Stimulated activated CD8-positive, alpha-beta memory T cell treated with anti-CD3 and anti-CD28 coated beads, Interleukin-7, amount 100 ng/mL, for 1 hour (primary cell): ENCODE measurements at places on chromosomes 4 and X.

DNA sequence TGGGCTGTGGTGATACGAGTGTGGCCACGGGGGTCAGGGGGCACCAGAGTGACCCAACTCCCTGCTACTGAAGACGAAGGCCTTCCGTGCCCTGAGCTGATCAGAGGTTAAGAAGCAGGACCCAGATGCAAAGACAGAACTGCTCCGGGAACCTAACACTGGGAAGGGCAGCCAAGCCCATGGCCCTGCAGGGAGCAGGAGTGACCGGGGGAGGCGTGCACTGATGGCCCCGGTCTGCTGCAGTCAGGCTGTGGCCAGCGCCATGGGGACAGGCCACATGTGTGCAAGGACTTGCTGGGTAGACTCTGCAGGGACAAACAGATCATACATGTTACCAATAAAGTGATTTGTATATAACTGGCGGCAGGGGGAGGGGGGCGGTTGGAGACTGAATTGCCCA is 74.6 kb downstream of the ACOX3 start:
- no peak for DNase-seq

- no peak for DNase-seq
Measured at GRCh38 chrX:57565198-57565597, 26.6 kb upstream of the ZXDB start.

DNA sequence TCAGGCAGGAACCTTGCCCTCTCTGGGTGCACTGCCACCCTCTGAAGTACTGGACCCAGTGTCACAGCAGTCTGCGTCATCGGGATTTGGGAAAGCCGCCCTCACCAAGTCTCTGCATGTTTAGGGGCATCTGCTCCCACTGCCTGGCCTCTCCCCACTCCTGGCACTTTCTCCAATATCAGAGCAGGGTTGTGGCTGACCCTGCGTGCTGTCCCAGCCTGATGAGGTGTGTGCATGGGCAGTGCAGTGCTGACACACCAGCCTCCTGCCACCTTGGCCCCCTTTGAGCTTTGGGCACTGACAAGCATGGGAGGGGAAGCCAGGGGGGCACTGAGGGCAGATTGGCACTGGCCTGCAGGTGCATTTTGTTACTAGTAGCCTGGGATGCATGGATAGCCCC is 652.5 kb downstream of the GABRG1 start:
- no peak for DNase-seq

DNA sequence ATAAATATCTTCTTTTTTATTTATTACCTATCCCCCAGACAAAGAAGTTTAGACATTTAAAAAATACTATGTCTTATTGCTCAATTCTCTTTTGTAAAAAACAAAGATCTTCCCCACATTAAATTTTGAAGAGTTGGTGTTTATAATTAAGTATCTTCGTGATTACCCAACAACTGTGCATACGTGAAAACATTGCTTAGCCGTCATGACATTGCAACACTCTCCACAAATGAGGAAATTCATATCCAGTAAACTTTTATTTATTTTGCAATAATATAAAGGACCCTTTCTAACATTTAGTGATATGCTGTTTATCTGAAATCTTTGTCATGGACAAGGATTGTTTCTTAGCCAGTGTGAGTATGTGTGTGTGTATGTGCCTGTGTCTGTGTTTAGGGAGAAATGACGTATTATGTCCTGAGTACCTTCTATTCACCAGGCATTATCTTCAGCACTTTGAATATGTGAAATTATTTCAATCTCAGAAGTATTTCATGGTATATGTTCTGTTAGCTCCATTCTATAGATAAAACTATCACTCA is 26.1 kb upstream of the EREG start:
- no peak for DNase-seq

GRCh38 chr4:80172203-80172602 is 25.1 kb upstream of the PRDM8 start:
- no peak for DNase-seq

- DNase-seq, result no peak
Measured at GRCh38 chr4:89509708-89510281, 202.2 kb upstream of the GPRIN3 start.

- no peak for DNase-seq
Measured at GRCh38 chrX:107674480-107675364, 46.4 kb downstream of the PRPS1 start.

- DNase-seq, result no peak
Measured at GRCh38 chr4:126479709-126480108, 1153.0 kb upstream of the INTU start.

DNA sequence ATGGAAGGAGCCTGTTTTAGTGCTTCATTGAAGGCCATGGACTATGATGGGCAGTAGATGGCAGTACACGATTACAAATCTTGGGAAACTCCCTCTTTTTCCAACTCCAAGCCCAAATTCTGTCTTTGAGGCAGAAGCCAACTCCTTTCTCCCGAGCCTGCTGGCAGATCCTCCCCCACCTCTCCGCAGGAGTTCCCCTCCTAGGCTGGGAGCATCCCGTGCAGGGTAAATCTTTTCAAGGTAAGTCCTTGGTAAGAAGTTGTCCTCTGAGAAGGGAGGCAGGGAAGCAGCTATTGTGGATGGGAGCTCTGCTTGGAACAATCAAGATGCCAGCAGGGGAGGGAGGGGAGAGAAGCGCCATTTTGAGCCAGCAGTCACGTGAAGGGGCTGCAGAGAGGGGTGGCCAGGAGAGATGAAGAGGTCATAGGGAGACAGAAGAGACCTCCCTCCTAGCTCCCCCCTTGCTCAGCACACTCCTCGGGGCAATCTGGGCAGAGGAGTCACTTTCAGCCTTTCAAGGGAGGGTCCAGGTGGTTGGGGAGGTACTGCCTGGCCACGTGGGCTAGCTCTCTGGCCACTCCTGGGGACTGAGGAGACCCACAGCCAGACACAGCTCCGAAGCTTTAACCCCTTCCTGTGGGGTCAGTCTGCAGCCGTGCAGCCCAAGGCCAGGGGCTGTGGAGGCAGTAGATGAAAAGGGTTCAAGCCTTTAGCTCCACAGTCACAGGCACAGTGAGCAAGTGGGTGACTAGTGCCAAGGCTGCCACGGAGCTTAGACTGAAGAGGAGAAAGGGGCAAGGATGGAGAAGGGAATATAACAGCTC is 9.6 kb downstream of the CC2D2A start:
- no peak for DNase-seq

DNA sequence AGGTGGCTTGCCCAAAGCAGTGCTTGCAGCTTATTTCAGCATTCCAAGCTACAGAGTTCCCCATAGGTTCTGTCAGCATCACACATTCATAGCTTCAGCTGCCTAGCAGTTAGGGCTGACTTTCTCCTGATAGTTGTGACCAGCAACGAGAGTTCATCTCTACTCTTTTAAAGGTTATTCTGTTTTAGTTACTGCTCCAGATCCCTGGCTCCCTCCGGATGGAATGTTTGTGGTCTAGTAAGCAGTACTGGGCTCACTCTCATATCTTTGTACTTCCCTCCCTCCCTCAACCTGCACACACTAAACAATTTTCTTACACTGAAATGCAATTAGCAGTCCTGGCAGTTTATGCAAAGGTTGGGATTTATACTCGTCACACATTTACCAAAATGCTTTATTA is 43.9 kb downstream of the PTTG2 start:
- DNase-seq, result no peak

DNA sequence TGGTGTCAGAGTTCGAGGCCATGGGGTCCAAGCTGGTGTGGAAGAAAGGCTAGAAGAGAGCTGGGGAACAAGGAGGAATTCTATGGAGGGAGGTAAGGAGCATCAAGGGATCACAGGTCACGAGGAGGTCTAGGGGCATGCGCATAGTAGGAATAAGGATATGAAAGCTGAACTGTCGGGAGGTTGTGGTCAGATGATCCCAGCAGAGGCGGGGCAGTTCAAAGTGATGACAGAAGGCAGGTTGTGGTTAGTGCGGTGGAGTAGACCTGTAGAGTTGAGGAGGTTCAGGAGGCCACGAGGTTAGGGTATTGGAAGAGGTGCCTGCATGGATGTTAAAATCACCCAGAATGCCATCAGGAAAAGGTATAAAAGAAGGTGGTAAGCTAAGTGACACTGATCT is 156.3 kb downstream of the TMEM164 start:
- no peak for DNase-seq

GRCh38 chr4:127920521-127920920 is 39.8 kb downstream of the PLK4 start:
- DNase-seq, result no peak

GRCh38 chrX:67601771-67602170 is 58.0 kb downstream of the AR start:
- DNase-seq, result no peak

DNA sequence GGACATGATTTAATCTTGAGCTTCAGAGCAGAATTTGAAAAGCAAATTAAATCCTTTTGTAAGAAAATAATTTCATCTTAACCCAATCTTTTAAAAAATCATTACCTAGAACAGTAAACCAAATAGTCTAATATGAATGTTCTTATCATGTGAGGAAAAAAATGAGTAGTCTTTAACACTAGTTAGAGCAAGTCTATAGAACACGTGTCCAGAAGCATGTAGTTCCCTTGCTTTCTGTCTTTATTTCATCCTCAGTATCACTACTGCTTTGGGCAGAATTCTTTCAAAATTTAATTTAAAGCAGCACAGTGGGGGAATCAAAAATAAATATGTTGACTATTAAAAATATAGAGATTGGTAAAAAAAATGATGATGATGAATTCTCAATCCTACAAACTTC is 2.1 kb downstream of the RBM47 start:
- no peak for DNase-seq

DNA sequence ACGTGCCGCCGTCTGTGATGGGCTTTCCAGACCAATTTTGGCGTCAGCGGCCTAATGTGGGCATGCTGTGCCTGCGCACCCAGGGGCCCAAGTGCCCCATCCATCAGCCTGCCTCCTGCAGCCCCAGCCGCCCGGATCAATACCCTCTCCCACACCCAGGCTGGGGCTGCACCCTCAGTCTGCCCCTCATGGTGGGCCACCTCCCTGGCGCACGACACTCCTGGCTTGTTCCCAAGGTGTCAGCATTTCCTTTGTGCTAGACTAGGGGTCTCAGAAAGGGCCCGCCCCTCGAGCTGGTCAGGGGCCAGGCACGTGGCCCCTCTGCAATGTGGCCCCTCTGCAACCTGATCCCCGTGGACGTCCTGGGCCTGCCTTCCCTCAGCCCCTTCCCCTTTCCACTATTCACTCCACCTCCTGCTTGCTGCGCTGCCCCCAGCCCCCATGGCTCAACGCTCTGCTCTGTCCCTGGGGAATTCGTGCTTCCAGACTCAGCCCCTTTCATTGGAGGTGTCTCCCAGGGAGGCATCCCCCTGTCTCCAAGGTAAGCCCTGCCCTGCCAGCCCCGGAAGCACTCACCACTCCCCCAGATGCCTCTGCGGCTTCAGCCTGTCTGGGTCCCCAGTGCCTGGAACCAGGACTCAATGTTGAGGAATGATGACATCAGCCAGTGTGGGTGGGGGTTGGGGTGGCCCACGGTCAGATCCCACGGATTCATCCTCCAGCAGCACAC is 130.8 kb downstream of the HMX1 start:
- DNase-seq, result no peak

GRCh38 chr4:2066011-2066551 is 7.0 kb downstream of the NAT8L start:
- DNase-seq, result no peak

DNA sequence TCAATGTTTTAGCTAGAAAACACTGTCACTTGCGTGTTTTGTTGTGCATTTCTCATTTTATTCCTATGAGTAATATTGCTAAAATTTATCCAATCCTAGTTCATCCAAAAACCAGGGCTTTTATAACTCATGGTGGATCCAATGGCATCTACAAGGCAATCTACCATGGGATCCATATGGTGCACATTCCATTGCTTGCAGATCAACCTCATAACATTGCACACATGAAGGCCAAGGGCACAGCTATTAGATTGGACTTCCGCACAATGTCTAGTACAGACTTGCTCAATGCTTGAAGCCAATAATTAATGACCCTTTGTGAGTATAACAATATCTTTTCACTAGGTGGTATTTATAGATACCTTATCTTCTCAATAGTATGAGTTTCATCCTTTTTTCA is 57.2 kb upstream of the UGT2B7 start:
- no peak for DNase-seq

DNA sequence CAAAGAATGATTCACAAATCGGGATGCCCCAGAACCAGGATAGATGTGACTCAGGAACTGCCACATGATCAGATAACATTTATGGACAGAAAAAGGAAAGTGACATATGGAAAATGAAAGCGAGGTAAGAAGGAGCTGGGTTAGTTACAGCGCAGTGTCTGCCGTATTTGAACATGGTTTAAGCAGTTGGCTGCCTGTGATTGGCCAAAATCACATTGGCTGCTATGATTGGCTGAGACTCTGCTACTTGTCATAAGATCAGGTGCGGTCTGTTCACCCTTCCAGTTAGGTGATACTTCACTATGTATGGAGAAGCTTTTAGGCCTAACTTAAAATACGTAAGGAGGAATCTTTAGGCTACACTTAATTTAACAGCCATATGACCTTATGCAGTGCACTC is 322.7 kb upstream of the HAND2 start:
- DNase-seq, result no peak

GRCh38 chr4:94285666-94286065 is 57.0 kb downstream of the HPGDS start:
- no peak for DNase-seq

DNA sequence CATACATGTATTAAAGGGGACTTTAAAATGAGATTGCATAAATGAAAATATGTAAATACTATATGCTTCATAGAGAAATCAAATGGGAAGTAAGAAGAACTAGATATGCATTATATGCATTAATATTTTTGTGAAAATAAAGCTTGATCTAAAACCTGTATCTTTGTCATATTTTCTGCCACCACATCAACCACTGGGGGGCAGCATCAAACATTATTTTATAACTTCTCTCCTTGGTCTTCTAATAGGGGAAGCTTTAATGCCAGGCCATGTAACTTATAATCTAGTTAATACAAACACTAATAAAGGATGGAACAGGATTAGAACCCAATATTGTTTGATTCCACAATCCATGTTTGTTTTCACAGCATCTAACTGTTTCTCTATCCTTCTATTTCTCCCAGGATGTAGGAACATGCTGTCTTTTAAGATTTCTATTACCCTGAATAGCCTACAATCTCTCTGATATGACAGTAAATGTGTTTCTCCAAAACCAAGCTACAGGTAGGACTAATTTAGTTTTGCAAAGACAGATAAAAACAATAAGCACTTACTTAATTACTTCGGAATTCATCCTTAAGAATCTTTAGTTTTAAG is 10.0 kb downstream of the QRFPR start:
- no peak for DNase-seq

DNA sequence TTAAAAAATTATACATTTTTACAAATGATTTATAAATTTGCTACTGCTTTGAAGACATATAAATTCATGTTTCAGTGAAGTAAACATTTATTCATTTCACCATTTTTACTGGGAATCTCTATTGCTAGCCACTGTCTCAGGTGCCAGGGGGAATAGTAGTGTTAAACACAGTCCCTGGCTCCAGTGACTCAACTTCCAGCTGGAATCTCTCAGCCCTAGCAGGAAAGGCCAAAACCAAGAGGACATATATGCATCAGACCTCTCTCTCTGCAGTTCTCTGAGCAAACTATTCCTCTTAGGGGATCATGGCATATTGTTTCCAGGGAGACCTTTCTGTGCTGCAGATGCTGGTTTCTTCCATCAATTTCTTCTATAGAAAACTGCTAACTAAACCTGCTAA is 1009.0 kb upstream of the LCORL start:
- no peak for DNase-seq

GRCh38 chrX:67784712-67785111 is 240.9 kb downstream of the AR start:
- DNase-seq, result no peak
